Stimulated activated CD4-positive, alpha-beta T cell treated with anti-CD3 and anti-CD28 coated beads, TNF-alpha, amount 100 ng/mL, for 4 hours (primary cell): ENCODE measurements at places on chromosomes 16 and 17.

DNA sequence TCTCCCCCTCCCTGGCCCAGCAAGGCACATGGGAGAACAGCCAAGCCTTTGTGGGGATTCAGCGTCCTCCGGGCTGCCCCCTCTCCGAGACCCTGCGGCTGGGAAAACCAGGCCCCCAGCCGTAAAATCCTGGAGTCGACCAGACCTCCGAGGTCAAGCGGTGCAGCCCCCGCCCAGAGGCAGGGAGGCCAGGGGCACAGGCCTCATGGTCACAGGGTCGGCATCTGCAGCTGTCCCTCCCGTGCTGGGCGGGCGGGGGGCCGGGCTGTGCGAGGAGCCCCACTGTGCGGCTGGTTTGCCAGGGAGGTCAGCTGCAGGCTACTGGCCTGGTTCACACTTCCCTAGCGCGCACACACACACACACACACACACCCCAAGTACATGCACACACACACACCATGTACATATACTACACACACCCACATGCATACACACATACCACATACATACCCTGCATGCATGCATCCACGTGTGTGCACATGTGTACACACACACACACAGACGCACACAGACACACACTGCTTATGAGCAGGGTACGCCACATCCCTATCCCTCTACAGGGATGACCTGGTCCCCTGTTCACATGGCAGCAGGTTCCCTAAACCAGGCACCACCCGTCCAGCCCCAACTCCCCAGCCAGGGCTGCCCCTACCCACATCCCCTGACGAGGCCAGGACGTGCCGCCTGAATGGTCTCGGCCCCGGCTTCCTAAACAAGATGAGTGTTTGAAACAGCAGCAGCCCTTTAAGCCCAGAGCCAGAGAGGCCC is 108.9 kb upstream of the CIBAR2 start:
- DNase-seq, result no peak

DNA sequence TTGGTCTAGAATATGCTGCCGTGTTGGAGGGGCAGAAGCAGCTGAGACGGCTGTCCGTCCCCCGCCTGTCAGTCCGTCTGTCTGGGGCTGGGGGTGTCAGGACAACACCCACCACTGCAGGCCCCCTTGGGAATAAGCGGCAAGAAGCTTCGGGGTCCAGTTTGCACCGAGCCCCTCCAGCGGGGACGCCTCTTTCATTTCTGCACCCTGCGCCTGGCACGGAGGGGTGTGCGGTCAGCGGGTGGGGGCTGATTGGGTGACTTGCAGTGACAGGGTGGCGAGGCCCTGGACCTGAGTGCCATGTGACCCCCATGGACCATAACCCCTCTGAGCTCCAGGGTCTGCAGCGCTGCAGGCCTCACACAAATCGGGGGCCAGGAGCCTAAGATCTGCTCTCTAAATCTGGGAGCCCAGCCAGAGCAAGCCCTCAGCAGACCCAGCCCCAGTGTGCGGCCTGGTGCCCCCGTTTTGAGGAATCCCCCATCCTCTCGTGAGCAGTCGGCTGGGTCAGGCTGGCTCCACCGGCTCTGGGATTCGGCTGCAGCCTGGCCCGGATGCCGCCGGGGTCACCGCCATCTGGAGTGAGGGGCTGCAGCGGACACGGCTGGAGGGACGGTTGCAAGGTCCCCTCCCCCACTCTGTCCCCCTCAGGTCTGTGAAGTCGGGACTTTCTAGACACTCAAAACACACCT is 8.3 kb downstream of the CBFA2T3 start:
- DNase-seq, result no peak

DNA sequence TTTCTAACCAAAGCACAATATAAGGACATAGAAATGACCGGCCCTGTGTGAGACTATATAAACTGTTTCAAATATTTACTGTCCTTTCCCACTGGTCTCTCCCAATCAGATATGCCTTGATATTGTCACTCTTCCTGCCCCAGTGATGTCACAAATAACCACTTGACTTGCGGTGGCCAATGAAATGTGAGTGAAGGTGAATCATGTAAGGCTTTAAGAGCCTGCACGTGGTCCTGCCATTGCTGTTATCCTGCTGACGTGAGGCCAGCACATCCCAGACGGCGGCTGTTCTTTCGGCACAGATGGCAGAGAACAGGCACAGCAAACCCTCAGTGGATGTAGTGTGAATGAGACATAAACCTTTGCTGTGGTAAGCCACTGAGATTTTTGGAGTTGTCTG is 5.4 kb upstream of the KLHL11 start:
- no peak for DNase-seq

DNA sequence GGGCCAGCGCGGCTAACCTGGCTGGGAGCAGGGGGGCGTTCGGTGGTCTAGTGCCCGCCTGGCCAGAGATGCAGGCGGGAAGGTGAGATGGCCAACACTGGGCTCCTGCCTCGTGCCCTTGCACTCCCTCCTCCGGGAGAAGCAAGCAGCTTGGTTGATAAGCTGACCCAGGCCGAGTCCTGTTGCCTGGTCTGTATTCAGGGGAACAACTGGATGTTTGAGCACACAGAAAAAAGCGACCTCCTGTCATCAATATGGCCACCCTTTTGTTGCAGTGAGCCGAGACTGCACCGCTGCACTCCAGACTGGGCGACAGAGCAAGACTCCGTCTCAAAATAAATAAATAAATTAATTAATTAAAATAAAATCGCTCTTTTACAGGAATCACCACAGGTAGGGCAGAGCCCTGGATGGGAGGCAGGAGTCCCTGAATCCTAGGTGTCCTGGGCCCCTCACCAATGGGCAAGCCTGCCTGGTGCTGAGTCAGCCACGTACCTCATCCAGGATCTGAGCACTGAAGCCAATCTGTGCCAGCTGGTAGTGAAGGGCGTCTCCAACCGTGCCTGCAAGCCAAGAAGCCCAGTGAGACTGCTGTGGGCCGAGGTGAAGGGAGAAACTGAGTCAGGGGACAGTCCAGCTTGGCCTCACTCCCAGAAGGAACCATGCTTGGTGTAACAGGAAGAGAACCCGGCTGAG is 31.8 kb downstream of the HASPIN start:
- DNase-seq, result no peak

- DNase-seq, result no peak
These were observed 3.5 kb upstream of the KATNB1 start for GRCh38 chr16:57732037-57732436.

DNA sequence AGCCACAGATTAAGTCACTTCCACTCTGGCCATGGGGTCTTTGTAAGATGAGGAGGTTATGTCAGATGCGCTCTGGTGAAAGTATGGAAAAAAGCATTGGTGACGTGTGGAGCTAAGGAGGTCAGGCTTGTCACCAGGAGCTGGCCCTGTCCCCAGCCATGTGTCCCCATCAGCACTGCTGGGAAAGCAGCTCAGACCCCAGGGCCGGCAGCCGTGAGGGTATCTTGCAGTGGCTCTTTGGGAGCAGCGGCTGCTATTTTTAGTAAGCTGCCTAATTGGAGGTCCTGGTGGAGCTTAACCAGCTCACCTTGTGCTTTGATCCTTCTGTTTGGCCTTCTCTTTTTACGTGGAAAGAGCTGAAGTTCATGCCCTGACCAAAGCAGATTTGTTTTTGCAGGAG is 60.9 kb downstream of the MPRIP start:
- no peak for DNase-seq

GRCh38 chr17:34781571-34782108 is 179.6 kb downstream of the CCT6B start:
- no peak for DNase-seq

GRCh38 chr17:40151414-40151963 is 11.2 kb downstream of the CASC3 start:
- no peak for DNase-seq

DNA sequence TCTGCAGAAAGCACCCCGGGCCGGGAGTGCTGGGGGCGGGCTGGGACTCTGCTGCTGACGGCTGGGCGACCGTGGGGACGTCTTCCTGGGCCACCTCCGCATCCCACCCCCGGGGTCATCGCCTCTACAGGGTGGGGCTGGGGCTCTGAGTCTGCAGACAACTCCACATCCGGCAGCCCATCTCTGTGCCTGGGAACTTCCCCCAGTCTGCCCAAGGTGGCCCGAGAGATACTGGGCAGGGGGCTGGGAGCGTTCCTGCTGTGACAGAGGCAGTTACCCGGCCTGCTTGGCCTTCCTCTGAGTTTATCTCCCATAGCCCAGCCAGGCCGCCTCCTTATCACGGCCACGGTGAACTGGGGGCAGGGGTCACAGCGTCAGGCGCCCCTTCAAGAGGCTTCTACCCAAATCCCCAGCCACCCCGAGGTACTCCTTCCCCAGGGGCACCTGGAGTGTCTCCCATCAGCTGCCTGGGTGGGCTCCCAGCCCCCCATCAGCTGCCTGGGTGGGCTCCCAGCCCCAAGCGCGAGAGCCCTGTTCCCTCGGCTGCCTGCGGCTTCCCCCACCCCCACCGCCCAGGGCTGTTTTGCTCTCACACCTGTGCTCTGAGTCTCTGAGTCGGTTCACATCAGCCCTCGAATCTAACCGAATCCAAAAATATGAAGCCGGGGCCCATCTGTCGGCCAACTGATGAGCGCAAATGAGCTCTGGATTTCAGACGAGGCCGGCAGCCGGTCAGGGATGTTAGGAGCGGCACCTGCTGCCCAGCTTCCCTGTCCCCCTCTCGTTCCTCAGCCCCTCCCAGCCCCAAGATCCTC is 15.6 kb upstream of the CBFA2T3 start:
- no peak for DNase-seq

DNA sequence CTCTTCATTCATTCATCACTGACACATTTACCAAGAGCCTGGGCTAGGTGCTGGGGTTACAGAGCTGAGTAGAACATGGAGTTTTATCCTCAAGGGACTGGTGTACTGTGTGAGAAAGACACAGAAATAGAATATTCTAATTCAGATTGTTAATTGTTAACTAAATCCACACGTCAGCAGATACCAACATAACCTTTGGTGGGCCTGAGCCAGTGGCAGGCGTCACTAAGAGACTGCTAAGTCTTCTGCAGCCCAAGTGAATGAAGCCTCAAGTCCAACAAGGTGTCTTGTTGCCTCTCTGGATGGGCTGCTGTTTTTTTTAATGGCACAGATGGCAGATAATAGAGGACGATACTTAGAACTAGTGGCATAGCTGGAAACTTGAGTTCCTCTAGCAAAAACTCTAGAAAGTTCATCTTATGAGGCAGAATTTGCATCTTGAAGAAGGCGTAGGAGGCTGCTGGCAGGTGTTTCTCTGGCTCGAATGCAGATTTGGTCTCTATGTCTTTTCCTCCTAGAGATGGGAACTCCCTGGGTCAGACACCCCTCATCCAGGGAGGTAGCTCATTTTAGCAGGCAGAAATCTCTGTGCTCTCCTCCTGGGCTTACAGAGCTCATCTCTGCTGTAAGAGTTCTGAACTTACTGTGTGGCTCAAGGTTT is 179.5 kb downstream of the NTN1 start:
- no peak for DNase-seq

- DNase-seq, result no peak
These were observed 155.9 kb upstream of the TOM1L1 start for GRCh38 chr17:54744750-54745149.

DNA sequence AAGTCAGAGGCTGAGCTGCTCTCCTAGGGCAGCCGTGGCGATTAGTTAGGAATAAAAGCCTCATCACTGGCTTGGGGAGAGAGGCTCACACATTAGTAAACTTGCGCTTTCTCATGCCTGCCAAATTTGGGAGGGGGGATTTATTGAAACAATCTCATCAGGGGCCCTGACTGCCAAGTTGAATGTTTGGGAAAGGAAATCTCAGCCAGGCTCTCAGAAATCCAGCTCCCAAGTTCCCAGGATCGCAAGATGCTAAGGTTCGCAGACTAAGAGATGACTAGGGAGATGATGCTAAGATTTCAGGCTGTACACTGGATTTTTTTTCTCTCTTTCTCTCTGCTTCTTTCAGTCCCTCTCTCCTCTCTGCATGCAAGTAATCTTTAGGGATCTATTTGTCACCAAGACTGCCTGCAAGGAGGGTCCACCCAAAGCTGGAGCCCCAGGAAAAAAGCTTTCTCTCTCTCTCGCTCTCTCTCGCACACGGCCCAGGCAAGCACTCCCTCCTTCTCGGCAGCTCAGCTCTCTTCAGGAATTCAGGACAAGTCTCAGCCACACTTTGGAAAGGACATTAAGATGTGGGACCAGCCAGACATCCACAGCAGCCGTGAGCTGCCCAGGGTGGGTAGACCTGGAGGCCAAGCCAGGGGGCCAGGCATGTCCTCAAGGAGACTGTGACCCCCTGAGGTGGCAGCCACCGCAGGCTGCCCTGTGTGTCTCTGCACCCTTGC is 1.4 kb downstream of the GPR139 start:
- DNase-seq, result no peak

DNA sequence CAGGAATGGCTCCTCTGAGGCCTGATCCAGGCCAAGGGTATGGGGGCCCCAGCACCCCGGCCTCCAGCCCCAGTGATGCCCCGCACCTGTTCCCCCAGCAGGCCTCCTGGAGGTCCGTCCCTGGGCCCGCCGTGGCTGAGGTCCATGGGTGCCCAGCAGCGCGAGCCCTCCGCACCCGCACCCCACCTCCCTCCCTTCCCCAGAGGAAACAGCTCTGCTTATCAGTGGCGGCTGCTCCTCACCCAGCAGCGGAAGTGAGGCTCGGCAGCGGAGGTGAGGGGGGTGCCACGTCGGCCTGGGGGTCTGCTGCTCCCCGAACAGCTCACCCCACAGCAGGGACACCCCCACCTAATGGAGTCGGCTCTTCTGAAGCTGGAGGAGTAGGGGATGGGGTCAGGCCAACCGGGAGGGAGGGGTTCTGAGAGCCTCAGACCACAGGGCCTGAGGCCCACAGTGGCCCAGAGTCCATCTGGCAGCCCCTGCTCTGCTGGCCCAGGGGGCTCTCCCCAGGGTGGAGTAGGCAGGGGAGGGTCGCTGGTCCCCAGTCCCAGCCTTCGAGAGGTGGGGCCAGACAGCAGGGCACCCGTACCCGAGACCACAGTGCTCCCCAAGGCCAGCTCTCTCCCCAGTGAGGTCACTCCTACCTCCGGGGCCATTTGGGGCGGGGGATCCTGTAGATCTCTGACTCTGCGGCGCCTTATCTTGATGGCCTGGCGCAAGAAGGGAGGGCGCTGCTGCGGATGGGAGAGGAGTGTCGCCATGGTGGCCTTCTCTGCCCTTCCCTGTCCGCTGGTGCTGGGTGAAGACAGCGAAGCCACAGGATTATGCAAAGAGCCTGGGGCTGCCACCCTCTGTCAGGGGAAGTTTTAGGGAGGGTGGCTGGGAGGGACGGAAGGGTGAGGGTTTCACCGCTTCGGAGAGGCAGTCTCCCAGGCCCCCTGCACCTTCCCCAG is at the start of gene UNC13D:
TSS of gene UNC13D (minus strand) at position 828 of the 953 bp plus-strand sequence. CDS start at position 761, 67 bp downstream.
- no peak for DNase-seq

DNA sequence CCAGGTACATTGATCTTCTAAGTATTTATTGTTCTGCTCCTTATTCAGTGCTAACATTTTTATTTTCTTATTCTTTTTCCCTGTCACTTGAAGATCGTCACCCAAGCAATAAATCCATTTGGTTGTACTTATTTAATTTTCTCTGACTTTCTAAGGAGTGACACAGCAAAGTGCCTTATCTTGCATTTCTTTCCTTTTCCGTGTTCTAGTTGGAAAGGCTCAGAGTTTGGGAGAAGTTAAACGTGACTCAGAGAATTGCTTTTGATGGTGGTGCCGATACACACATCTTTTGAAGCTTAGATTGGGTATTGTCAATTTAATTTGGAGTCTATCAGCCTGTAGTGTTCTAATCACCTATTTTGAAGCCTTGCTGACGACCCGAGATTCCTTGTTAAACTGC is 72.0 kb downstream of the PITPNC1 start:
- DNase-seq, result no peak

GRCh38 chr16:27424772-27425498 is 23.0 kb downstream of the IL21R start:
- no peak for DNase-seq
